Thoracic aorta endothelial cell (primary cell): ENCODE measurements at places on chromosomes 16 and 17. TPM values are rescaled to one million over a fixed set of nuclear protein-coding genes. Genes with fewer than 3 reads are reported as not detected.

Gene KRT222
- not detected in 2 replicates for total RNA-seq

Gene SLC13A5
- not detected in 2 replicates for total RNA-seq

Gene TMEM235
- total RNA-seq: 0.14 TPM in 1 of 2 replicates, not detected in the other

Gene TMC5
- total RNA-seq: not detected in 2 replicates
